ENCODE measurements at places on chromosomes 1 and 21. TPM values are rescaled to one million over a fixed set of nuclear protein-coding genes. Genes with fewer than 3 reads are reported as not detected.
A peak's percentile ranks its signal among the peaks of the same experiment; 100 is the strongest.

- no peak for DNase-seq
These were observed 166.0 kb upstream of the IGSF21 start for GRCh38 chr1:17941431-17942189.

- peak; percentile 57 for DNase-seq
These were observed 139.8 kb downstream of the RYR2 start for GRCh38 chr1:237181743-237182317.

DNA sequence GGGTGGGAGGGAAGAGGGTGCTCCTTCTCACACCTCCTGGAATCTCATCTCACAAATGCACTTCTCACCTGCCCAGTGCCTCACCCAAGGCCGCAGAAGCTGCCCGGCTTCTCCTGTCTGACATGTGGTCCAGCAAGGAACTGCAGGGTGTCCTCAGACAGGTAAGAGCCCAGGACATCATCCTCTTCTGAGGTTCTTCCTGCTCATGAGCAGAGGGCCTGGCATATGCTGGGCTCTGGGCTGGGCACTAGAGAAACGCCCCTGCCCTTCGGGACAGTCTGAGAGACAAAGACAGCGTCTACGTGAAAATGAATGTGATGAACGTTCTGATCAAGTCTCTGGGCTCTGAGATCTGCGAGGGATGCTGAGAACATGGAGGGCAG is 42.4 kb downstream of the PKP1 start:
- DNase-seq: no peak

DNA sequence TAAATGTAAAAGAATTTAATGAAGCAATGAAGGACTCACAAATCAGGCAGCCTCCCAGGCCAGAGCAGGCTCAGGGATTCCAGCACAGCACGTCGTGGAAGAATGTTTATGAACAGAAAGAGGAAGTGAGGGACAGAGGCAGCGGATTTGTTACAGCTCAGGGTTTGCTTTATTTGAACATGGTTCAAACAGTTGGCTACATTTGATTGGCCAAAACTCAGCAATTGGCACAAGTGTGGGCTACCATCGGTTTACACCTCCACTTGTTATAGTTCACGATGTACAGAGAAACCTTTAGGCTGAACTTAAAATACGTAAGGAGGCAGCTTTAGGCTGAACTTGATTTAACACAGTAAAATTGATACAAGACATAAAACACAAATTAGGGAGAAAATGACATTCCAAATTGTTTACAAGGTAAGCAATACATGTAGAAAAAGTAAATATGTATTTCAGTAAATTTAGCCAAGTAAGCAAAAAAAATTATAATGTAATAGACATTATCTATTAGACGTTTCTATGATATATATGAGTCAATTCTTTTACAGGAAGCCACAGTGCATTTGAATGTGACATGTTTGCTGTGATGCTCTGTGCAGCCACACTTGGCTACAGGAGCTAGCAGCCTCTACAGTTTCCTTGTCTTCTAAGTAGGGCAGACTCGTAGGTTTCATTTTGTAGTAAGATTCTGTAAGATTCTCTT is 126.5 kb downstream of the ADSS2 start:
- DNase-seq: no peak

The BNIPL gene
- 1.1 TPM for polyA plus RNA-seq

- no peak for DNase-seq
These were observed 19.7 kb upstream of the FASLG start for GRCh38 chr1:172638885-172639831.

The ABCA4 gene
- polyA plus RNA-seq: 0.71 TPM

The FCER1A gene
- polyA plus RNA-seq: 0.50 TPM

The ADGRB2 gene
- 17.6 TPM for polyA plus RNA-seq

- no peak for DNase-seq
These were observed 26.9 kb downstream of the SORT1 start for GRCh38 chr1:109370712-109371340.

The FAM151A gene
- 0.85 TPM for polyA plus RNA-seq

DNA sequence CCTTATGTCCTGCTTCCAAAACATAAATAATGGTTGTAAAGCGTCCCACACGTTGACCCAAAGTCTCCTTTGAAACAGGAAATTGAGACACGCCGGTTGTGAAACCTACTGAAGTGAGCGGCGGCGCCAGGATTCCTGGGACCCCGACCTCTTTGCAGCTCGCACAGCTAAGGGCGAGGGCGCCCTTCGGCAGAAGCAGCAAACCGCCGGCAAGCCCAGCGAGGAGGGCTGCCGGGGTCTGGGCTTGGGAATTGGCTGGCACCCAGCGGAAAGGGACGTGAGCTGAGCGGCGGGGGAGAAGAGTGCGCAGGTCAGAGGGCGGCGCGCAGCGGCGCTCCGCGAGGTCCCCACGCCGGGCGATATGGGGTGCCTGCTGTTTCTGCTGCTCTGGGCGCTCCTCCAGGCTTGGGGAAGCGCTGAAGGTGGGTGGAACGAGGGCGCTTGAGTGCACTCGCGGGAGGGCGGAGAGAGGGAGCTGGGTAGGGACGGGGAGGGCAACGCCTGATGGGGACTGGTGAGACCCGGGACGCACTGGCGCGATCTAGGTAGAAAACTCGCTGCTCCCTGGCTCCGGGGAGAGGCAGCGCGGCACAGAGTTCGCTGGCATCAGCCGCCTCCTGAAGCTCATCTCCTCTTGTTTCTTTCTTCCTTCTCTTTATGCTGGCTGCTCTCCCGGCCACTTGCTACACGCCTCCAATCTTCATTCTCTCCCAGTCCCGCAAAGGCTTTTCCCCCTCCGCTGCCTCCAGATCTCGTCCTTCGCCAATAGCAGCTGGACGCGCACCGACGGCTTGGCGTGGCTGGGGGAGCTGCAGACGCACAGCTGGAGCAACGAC is at the start of gene CD1D:
TSS of gene CD1D (plus strand) at position 155 of the 836 bp plus-strand sequence. CDS start at position 362, 207 bp downstream.
- peak; percentile 23 for DNase-seq

- DNase-seq: no peak
These were observed 41.3 kb upstream of the ENAH start for GRCh38 chr1:225694151-225694603.

The CLCA4 gene
- 0.18 TPM for polyA plus RNA-seq

The KCND3 gene
- 2.1 TPM for polyA plus RNA-seq

- peak; percentile 47 for DNase-seq
These were observed 42.5 kb downstream of the UTP25 start for GRCh38 chr1:209870151-209870831.

- no peak for DNase-seq
These were observed 541.1 kb upstream of the PRMT6 start for GRCh38 chr1:106515375-106515774.

GRCh38 chr1:53766831-53767405 is 28.0 kb upstream of the GLIS1 start:
- DNase-seq: no peak

DNA sequence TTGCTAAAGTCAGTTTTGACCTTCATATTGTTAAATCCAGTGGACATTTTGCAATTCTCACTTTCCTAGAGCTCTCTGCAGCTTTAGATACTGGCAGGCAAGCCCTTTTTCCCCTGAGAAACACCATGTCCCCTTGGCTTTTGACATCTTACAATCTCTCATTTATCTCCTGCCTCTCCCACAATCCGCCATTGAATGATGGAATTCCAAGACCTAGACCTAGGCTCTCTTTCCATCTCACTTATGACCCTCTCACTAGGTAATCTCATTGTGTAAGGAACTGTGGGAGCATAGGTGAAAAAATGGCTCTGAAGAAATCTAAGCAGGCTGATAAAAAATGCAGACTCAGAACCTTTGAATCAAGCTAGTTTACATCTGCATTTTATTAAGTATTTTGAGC is 2.0 kb downstream of the KYAT3 start:
- DNase-seq: no peak

The CDKN2C gene
- 13.1 TPM for polyA plus RNA-seq

- no peak for DNase-seq
These were observed 37.6 kb downstream of the MTARC1 start for GRCh38 chr1:220824031-220824989.

The SLC19A2 gene
- 6.4 TPM for polyA plus RNA-seq

DNA sequence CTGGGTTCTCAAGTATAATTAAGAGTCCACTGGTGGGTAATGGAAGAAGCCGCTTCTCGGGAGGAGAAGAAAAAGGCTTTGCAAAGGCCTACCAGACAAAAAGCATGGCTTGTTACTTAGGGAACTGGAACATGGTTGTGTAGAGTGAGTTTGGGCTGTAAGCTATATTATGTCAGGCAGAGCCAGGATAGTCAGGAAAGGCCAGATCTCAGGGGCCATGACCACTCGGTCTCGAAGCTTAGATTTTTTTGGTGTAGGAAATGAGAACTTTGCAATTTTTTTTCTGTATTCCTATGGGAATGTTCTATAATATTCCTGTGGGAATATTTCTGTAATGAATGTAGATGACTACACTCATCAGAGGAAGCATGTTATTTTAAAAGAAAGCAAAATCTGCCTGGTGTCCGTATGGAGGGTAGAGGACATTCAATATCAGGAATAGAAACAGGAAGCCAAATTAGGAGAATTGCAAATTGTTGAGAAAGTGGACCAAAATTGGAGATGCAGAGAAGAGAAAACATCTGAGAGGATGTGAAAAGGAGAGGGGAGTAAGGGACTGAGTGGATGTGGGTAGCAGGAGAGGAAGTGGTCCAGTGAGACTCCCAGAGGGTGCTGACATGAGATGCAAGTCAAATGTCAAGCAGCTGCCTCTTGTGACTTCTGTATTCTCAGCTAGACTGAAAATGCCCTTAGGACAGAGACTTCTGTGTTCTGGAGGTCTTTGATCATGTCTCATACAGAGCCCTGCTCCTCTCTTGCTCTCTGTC is 45.2 kb upstream of the HAO2 start:
- DNase-seq: no peak

All from hindlimb muscle (tissue), 1 donor.